ENCODE measurements at places on chromosomes 4 and X.

DNA sequence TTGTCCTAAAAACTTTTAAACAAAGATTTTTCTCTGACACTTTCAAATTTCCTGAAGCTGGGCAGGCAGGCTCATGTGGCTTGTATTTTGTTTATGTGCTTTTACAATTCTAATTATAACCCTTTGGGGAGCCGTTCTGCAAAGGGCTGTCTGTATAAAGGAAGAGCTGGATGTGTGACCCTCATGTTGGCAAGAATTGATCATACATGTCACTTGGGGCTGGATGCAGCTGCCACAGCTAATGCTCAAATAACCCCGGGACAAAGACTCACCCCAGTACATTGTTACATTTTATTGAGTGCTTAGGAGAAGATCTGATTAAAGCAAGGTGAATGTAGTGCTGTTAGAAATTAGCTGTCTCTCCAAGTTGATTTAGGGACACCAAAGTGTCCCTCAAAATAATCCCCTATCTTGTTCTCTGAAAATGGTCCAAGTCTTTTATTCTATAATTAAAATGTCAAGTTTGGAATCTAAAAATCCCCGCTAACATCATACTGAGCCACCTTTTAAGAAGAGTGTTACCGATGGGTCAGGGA lies 13.0 kb upstream of the DAPP1 start:
- no peak for DNase-seq

DNA sequence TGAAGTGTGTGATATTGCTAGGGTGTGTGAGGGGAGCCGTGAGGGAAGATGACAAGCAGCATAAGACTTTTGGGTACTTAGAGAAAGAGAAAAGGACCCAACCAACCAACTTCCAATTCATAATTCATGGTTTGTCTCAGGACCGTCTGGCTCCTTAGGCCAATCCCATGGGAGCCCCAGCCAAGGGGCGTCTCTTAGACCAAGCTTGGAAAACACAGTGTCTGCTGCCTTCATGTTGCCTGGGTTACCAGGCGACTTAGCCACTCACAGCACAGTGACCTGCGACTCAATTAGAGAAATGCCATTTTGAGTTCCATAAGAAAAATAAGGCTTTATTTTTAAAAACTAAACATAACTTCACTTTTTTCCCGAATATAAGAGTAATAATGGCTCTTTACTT lies 32.7 kb downstream of the BST1 start:
- no peak for DNase-seq

GRCh38 chrX:46630141-46630540 lies 56.6 kb downstream of the CHST7 start:
- no peak for DNase-seq

DNA sequence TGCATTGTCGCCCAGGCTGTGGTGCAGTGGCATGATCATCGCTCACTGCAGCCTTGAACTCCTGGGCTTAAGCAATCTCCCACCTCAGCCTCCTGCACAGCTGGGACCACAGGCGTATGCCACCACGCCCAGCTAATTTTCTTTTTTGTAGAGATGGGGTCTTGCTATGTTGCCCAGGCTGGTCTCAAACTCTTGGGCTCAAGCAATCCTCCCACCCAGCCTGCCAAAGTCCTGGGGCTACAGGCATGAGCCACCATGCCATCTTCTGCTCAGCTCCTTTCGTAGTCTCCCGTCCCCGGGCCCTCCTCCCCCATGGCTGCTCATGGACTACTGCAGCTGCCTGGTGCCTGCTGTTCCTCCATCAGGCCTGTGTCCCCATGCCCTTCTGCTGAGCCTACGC lies 58.1 kb downstream of the TAPT1 start:
- no peak for DNase-seq

GRCh38 chr4:139144161-139144859 lies 32.7 kb downstream of the ELF2 start:
- peak; percentile 67 for DNase-seq

DNA sequence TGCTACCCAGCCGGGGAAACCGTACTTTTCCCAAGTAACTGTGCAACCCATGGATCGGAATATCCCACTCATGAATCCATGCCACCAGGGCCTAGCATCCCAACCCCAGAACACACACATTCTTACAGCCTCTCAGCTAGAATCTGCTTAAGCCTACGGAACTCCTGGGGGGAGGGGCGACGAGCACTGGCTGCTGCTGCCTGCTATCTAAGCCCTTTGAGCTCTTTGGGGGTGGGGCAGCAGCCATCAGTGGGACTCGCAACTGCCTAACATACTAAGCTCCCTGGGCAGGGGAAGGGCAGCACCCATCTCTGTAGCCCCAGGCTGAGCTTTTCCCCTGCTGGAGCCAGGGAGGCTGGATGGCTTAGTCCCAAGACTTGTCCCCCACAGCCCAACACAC lies 28.6 kb downstream of the NUDT10 start:
- DNase-seq: no peak

DNA sequence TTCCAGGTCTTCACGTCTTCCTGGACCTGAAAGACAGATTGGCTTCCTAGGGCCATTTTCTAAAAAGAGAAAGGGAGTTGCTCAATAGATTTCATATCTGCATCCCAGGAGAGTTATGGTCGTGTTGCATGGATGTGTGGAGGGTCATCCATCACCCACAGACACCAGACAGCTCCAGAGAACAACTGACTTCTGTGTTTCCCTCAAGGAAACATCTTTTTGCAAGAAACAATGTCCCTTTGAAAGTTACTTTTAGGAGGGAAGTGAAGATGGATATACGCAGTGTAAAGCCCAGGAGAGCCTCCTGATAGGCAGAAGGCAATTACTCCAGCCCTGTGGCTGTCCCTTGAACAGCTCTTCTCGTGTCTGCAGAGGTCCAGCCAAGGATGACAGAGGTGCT lies 108.3 kb downstream of the CLNK start:
- DNase-seq: no peak

GRCh38 chr4:145061318-145061920 lies 36.6 kb downstream of the ANAPC10 start:
- DNase-seq: peak; percentile 49

DNA sequence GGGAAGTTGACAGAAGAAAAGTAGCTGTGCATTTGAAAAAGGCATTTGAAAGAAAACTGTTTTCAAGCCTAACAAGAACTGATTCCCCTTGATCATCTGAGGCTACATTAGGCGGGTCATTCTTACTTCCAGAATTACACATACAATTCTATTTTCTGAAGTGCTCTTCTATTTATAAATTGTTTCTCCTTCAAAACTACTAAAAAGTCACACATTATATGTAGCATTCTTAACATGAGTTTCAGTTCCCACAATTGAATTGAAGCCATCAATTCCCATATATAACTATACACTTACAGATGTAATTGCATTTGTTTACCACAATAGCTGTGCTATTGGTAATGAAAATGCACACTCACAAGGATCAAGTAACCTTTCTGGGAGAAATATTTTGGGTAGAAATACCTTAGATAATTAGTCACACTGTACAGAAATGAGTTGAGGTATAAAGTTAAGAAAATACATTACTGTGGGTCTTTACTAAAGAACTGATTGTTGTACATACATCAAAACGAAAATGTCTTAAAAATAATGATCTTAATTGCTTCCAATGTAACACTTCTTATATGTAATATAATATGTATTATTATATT lies 1688.0 kb upstream of the AGA start:
- DNase-seq: no peak

GRCh38 chr4:159823743-159824142 lies 720.9 kb downstream of the RAPGEF2 start:
- no peak for DNase-seq

DNA sequence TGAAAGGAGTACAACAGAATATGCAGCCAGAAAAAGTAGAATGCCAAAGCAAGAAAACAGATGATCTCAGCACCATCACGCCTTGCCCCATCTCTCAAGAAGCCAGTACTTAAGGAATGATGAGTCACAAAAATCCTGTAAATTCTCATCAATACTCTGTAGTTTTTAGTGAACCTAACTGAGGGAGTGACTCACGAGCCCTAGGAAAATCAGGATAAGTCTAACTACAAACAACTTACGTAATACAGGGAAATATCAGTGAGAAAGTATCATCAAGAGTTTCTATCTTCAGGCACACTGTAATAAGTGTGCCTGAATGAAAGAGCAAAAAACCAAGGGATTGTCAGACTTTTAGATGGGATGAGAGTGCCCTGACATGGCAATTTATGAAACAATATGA lies 644.4 kb downstream of the STPG2 start:
- no peak for DNase-seq

DNA sequence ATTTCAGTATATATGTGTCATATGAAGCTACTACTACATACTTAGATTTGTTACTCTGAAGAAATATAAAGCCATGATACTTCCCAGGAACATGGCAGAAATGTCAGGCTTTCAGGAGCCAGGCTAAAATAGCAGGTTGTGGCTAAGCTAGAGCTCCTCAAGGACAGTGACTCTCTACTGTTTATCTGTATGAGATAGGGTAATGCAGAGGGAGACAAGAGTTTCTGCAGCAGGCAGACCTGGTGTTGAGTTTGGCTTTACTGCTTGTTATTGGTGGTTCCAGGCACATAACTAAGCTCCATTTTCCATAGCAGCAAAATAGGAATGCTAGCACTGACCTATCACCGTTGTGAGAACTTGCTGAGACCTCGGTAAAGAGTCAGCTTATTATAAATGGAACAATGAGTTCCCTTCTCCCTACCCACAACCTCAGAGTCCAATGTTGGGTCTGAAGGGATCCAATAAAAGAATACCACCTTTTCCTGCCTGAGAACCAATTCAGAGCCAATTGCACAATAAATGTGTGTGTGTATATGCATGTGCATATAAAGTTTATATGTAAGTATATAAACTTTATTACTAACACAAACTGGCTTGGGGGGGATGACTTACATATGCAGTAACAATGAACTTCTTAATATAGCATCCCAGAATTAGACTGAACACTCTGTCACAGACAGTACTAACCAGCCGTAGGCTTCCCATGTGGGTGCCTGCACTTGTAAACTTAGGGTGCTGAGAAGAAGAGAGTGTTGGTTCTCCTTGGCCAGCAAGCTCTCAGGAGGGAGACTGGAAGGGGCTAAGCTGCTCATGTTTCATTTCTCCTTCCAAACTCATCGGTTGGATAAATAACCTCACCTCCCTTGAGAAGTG lies 51.9 kb upstream of the PAQR3 start:
- no peak for DNase-seq

GRCh38 chrX:50704360-50704759 lies 109.6 kb downstream of the SHROOM4 start:
- DNase-seq: no peak

GRCh38 chr4:110778521-110778920 lies 155.6 kb upstream of the PITX2 start:
- DNase-seq: no peak

- DNase-seq: peak; percentile 63
Measured at GRCh38 chr4:140326395-140326993, 47.0 kb upstream of the SCOC start.

- no peak for DNase-seq
Measured at GRCh38 chr4:165794834-165795233, 78.2 kb upstream of the TLL1 start.

GRCh38 chr4:127558088-127558487 lies 74.7 kb upstream of the INTU start:
- no peak for DNase-seq

DNA sequence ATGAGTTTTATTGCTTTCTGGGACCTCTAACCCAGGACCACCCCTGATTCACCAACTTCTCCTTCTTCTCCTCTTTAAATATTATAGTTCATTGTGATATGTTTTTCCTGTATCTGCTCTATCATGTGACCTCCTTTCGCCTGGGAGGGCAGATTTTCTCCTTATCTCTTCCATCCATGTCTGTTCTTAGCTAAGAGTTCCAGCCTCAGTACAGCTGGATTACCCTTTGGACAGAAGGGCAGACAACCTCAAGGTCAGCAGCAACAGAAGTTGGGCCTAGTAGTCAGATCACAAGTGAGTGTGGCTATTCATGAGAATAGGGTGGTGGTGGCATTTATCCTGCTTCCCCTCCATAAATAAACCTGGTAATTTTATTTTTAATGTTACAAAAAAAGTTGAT lies 5.7 kb upstream of the XK start:
- DNase-seq: no peak

DNA sequence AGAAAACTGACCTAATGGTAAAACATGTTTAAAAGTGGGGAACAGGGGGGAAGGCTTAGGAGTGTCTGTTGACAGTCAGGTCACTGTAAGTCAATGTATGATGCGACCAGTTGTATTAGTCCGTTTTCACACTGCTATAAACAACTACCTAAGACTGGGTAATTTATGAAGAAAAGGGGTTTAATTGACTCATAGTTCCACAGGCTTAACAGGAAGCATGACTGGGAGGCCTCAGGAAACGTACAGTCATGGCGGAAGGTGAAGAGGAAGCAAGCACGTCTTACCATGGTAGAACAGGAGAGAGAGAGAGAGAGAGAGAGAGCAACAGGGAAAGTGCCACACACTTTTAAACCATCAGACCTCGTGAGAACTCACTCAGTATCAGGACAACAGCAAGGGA lies 13.0 kb upstream of the PLAC1 start:
- DNase-seq: no peak

DNA sequence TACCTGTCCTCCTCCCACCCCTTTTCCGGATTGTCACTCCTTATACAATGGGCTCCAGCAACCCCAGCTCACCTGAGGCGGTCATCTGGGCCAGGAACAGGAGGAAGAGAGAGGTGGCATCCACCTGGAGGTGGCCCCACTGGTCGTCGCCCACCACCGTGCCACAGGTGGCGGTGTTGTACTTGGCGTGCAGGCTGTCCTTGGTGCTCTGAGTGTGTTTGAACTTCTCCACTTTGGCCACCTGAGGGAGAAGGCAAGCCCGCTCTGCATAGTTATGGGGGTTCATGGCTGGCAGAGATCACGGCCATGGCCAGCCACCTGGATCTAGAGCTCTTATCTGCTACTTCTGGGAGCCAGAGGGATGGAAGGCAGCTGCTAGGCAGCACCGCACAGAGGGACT lies 32.9 kb downstream of the PHKA2 start:
- DNase-seq: no peak

DNA sequence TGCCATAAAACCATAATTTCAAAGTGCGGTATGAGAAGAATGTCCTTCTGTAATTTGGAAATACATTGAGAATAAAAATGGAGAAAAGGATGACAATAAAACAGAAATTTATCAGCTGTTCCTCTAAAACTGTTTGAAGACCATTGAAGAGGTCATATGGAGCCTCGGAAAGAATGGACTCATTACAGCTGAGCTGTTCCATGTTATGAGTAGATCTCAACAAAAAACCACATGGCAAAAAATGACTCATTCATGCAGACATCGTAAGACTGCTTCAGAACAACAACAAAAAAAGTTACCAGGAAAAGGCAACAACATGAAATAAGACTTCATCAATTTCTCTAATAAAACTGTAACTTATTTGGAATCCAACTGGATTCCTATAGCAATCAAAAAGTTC lies 39.7 kb downstream of the AKAP4 start:
- no peak for DNase-seq

DNA sequence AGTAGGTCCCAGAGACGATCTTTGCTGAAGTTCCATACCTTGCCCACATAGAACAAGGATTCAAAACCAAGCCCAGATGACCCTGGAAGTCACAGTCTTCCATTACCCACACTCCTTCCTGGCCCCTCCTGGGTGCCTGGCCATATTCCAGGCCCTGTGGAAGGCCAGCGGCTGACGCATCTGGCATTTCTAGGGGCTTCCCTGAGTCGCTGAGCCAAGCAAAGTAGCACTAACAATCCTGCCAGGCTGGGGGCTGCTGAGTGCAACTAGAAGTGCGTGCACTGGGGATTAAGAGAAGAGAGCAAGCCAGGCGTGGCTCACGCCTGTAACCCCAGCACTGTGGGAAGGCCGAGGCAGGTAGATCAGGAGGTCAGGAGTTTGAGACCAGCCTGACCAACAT lies 175.2 kb upstream of the CPEB2 start:
- no peak for DNase-seq

GRCh38 chr4:159776961-159777360 lies 674.1 kb downstream of the RAPGEF2 start:
- DNase-seq: no peak
